ENCODE measurements at places on chromosomes 12 and 14. TPM values are rescaled to one million over a fixed set of nuclear protein-coding genes. Genes with fewer than 3 reads are reported as not detected.

- H3K36me3 ChIP-seq, result no peaks in the 10 kb centered on the region
- no peak overlapping the region for H3K27ac ChIP-seq
- H3K4me3 ChIP-seq, result no peak overlapping the region
- no peaks in the 10 kb centered on the region for H3K4me1 ChIP-seq
Observed at GRCh38 chr12:102883204-102883799, 33.7 kb downstream of the PAH start.

DNA sequence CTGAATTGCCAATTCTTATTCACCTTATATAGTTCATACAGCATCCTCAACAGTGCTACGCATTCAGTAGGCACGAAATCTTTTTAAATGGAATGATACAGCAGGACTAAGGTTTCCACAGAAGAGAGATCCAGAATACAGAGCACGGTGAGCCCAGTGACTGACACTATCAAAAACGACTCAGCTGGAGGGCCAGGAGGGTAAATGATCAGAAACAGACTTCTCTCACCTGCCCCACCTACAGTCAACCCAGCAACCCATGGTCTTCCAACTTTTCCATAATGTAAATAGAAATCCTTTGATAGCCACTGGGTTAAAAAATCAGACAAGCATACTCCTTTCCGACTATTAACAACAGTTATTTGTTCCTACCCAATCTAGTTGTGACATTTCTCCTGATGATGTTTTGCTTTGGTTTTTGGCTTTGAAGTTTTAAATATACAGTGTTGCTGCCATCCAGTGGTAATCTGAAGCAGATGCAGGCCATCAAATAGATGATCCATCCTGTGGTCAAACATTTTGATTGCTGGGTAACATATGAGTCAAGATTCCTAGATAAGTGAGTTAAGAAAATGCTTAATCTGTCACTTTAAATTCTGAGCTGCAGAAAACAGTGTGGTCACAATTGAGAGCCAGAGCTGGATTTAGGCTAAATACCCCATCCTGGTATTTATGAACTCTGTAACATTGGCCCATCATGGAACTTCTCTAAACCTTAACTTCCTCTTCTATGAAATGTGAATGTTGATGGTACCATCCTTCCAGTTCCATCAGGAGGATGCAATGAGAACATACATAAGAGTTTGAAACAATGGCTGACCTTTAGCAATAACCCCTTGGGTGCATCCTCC lies 42.0 kb downstream of the GPHB5 start:
- no peaks in the 10 kb centered on the region for H3K4me1 ChIP-seq
- H3K36me3 ChIP-seq, result no peaks in the 10 kb centered on the region
- peak; percentile 21 for DNase-seq
- no peak overlapping the region for H3K27ac ChIP-seq
- H3K4me3 ChIP-seq, result no peak overlapping the region

- H3K27me3 ChIP-seq, result peaks cover 7% of the 10 kb centered on the region
- H3K4me3 ChIP-seq, result no peak overlapping the region
- H3K4me1 ChIP-seq, result peaks cover 3% of the 10 kb centered on the region
- no peak for DNase-seq
- no peaks in the 10 kb centered on the region for H3K36me3 ChIP-seq
- H3K27ac ChIP-seq, result no peak overlapping the region
Observed at GRCh38 chr14:73264885-73265720, 27.8 kb downstream of the PAPLN start.

- no peak overlapping the region for H3K4me3 ChIP-seq
- H3K36me3 ChIP-seq, result peaks cover 6% of the 10 kb centered on the region
- H3K27ac ChIP-seq, result no peak overlapping the region
- no peak for DNase-seq
- no peaks in the 10 kb centered on the region for H3K27me3 ChIP-seq
Observed at GRCh38 chr14:89486961-89487360, 69.9 kb upstream of the FOXN3 start.

- H3K4me3 ChIP-seq, result no peak overlapping the region
- H3K27ac ChIP-seq, result no peak overlapping the region
- no peaks in the 10 kb centered on the region for H3K36me3 ChIP-seq
- no peak for DNase-seq
- H3K27me3 ChIP-seq, result no peaks in the 10 kb centered on the region
Observed at GRCh38 chr12:10159280-10159679, 12.7 kb downstream of the OLR1 start.

DNA sequence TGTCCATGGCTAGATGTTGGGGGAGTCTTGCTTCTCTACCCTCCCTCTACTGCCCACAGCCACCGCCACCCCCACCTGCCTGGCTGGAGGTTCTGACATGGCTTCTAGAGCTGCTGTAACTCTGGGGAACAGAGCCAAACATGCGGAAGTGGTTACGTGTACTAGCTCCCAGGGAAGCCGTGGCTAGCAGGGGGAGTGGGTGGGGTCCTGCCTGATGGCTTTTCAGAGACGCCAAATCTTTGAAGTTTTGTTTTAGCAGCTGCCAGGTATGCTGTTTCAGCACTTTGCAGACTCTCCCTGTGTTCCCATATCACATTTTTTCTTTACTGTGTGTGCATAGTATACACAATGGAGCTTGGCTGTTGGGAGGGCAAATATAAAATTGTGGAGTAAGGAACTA lies 150.3 kb downstream of the TGFB3 start:
- H3K4me1 ChIP-seq, result peaks cover 5% of the 10 kb centered on the region
- DNase-seq, result peak; percentile 37
- no peak overlapping the region for H3K27ac ChIP-seq
- no peaks in the 10 kb centered on the region for H3K36me3 ChIP-seq
- H3K27me3 ChIP-seq, result no peaks in the 10 kb centered on the region

DNA sequence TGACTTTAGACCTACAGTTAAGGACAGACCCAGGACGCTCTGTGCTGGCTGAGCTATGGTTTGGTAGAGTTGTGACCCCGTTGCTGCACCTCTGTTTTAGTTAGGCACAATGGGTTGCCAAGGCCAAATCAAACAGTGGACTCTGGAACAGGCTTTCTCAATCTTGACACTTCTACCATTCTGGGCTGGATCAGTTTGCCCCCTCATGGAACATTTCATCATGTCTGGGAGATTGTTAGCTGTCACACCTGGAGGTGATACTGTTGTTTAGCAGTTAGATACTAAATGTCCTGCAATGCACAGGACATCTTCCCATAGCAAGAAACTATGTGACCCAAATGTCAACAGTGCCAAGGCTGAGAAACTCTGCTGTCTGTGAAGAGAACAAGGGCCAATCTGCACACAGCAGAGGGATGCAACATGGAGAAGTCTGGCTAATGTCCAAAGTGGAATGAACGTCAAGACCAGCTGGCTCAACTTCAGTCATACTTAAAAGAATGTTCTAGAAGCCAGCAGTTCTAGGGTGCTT lies 65.6 kb upstream of the DICER1 start:
- H3K36me3 ChIP-seq, result no peaks in the 10 kb centered on the region
- no peak overlapping the region for H3K27ac ChIP-seq
- H3K4me1 ChIP-seq, result no peaks in the 10 kb centered on the region
- H3K4me3 ChIP-seq, result no peak overlapping the region

- DNase-seq, result no peak
- H3K27ac ChIP-seq, result no peak overlapping the region
- peaks cover 2% of the 10 kb centered on the region for H3K27me3 ChIP-seq
- no peaks in the 10 kb centered on the region for H3K4me1 ChIP-seq
- no peaks in the 10 kb centered on the region for H3K36me3 ChIP-seq
- no peak overlapping the region for H3K4me3 ChIP-seq
Observed at GRCh38 chr14:95559203-95559602, 24.4 kb downstream of the GLRX5 start.

The LGR5 gene
- total RNA-seq, result 0.42 TPM

DNA sequence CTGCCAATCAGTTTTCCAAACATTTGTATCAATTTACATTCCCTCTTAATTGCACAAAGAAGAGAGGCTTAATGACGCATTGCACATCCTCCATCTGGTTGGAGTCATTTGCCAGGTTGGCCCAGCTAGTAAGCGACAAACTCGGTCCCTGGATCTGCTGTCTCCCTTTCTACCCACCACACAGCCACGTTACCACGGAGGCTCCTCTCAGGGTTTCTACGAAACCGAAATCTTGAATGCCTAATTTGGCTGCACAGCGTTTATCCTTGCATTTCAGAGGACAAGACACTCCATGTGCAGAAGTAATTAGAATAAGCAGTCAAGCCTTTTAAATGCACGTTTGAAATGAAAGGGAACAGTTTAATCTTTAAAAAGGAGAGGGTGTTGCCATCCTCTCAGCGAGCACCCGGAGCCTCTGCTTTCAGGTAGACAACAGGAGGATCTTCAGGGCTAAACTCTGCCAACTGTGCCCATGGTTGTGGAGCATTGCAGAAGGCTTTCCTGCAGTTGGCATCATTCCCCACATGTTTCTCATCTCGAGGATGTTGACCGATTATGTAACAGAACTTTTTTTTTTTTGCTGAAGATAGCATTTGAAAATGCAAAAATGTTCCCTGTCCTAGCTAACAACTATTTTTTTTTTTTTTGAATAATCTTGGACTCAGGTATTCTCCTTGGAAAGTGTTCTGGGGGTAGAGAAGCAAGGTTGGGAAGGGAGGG lies 37.8 kb downstream of the SLC24A4 start:
- no peaks in the 10 kb centered on the region for H3K4me1 ChIP-seq
- peaks cover 18% of the 10 kb centered on the region for H3K27me3 ChIP-seq

The SERPINA4 gene
- total RNA-seq, result 0.52 TPM

DNA sequence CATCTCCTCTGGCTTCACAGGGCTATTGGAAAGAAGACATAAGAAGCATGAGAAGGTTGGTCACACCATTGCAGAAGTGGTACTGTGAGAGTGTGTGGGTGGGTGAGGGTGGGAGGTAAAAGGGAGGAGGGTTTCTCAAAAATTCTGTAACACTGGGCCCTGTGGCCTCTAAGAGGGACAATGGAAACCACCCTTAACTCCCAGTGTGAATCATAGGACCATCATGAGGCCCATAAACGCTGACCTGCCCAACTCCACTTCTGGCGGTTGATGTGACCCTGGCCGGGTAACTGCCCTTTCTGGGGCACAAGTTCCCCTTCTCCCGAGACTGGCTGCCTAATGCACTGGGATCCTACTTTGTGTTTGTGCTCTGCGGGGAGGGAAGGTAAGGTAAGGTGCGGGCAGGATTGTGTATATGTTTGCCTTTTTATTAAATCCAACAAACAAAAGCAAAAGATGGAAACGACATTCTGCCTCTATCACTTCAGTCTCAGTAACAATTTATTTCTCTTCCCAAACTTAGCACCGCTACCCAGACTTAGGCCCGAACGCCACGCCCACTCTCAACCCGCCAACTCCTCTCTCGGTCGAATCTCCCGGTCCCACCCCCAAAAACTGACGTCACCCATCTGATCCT lies 551 bp downstream of the METTL1 start:
- no peak for DNase-seq
- peaks cover 4% of the 10 kb centered on the region for H3K36me3 ChIP-seq
- peak overlapping the region; percentile 66 for H3K27ac ChIP-seq

- no peak overlapping the region for H3K4me3 ChIP-seq
- DNase-seq, result no peak
- no peaks in the 10 kb centered on the region for H3K4me1 ChIP-seq
- H3K27me3 ChIP-seq, result no peaks in the 10 kb centered on the region
- H3K27ac ChIP-seq, result no peak overlapping the region
- no peaks in the 10 kb centered on the region for H3K36me3 ChIP-seq
Observed at GRCh38 chr14:47822326-47822725, 146.9 kb upstream of the MDGA2 start.

DNA sequence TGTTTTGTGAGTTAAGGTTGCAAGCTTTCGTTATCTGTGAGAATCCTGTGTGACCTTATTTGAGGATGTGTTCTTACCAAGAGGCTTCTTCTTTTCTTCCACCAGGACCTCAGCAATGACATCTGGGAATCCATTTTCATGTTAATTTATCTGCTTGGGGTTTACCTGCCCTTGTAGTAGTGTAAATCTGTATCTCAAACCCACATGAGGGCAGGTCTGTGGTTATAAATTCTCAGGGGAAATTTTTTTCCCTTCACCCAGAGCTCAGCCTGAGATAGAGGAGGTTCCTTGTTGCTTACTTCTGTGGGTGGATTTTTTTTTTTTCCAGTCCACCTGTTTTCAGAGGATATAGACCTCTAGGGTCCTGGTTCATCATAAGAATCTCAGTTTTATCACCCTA lies 70.8 kb downstream of the AKAP6 start:
- H3K4me3 ChIP-seq, result no peak overlapping the region
- no peaks in the 10 kb centered on the region for H3K27me3 ChIP-seq
- no peak overlapping the region for H3K27ac ChIP-seq
- DNase-seq, result no peak
- H3K4me1 ChIP-seq, result no peaks in the 10 kb centered on the region

DNA sequence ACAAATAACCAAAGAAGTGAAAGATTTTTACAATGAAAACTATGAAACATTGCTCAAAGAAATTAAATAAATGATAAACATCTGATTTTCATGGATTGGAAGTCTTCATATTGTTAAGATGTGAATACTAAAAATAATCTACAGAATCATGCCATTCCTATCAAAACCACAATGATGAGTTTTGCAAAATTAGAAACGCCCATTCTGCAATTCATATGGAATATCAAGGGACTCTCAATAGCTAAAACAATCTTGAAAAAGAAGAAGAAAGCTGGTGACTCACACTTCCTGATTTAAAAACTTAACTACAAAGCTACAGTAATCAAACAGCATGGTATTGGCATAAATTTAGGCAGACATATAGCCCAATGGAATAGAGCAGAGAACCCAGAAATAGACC lies 40.2 kb upstream of the CCT2 start:
- H3K27ac ChIP-seq, result no peak overlapping the region
- DNase-seq, result no peak
- no peaks in the 10 kb centered on the region for H3K36me3 ChIP-seq
- no peaks in the 10 kb centered on the region for H3K27me3 ChIP-seq
- H3K4me1 ChIP-seq, result no peaks in the 10 kb centered on the region
- H3K4me3 ChIP-seq, result no peak overlapping the region

The CCDC175 gene
- not detected for total RNA-seq

The NGB gene
- total RNA-seq, result 0.14 TPM

The TRIP11 gene
- total RNA-seq, result 20.6 TPM

- no peak for DNase-seq
- H3K27ac ChIP-seq, result no peak overlapping the region
- H3K27me3 ChIP-seq, result no peaks in the 10 kb centered on the region
- no peaks in the 10 kb centered on the region for H3K36me3 ChIP-seq
- H3K4me1 ChIP-seq, result no peaks in the 10 kb centered on the region
- no peak overlapping the region for H3K4me3 ChIP-seq
Observed at GRCh38 chr12:77079631-77080030, 14.3 kb upstream of the E2F7 start.

The ANO4 gene
- total RNA-seq, result 0.28 TPM

DNA sequence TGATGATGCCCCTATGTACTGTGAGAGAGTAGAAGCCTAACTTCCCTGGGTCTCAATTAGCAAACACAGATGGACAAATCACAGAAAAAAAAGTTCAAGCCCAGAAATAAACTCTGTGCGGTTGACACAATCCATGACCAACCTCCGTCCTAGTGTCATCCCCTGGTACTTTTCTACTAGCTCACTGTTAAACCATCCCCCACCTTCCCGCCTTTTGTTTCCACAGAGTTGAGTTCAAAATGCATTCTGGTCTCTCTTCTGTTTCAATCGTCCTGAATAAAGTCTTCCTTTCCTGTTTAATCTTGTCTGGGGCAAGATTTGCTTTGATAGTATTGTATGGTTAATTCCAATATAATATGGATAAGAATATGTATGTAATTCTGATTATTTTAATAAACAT lies 199.9 kb downstream of the SLC6A15 start:
- H3K4me3 ChIP-seq, result no peak overlapping the region
- no peak overlapping the region for H3K27ac ChIP-seq
- no peaks in the 10 kb centered on the region for H3K4me1 ChIP-seq
- H3K27me3 ChIP-seq, result no peaks in the 10 kb centered on the region

The SLC8A3 gene
- 0.99 TPM for total RNA-seq

GRCh38 chr14:95047754-95048153 lies 109.6 kb downstream of the DICER1 start:
- no peaks in the 10 kb centered on the region for H3K36me3 ChIP-seq
- H3K4me3 ChIP-seq, result no peak overlapping the region
- no peak overlapping the region for H3K27ac ChIP-seq
- no peaks in the 10 kb centered on the region for H3K4me1 ChIP-seq
- peaks cover 2% of the 10 kb centered on the region for H3K27me3 ChIP-seq

The DPPA3 gene
- total RNA-seq, result 0.19 TPM

The NAB2 gene
- 33.7 TPM for total RNA-seq

All from thymus (tissue), 14 donors.